Adrenal gland (tissue), 19 donors: ENCODE measurements at places on chromosomes 3 and 15.
A peak's percentile ranks its signal among the peaks of the same experiment; 100 is the strongest.

GRCh38 chr3:71191031-71191482 lies 392.5 kb downstream of the FOXP1 start:
- DNase-seq, result no peak

DNA sequence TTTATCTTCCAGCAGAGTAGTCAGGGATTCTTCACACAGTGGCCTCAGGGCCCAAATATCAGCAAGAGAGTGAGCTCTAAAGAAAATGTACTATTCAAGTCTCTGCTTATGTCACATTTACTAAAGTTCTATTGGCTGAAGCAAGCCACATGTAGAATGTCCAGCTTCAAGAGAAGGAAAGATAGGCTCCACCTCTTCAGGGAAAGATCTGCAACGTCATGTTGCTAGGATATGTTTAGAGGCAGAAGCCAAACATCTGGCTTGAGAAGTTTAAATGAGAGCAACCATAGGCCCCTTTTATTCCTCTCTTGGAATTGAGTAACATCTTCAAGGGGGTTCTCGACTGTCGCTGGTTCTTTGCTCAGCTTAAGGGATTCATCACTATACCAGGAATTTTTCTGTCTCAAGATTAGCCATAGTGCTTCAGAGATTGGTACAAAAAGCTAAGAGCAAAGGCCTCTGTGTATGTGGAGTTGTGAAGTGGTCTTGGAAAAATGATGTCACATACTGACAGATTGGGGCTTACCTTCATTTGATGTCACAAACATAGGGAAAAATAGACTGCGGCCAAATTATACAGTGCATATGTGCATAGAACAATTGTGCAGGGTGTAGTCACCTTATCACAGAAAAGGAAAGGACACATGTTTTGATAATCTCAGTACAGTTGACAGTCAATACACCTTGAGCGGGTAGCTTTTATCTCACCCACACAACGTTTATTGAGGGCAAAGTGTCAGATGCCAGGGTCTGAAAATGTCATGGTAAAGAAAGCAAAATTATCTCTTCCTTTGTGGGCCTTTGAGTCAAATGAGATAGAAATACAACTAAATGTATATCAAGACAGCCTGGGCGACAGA lies 11.3 kb upstream of the THRB start:
- DNase-seq, result no peak

GRCh38 chr3:177089110-177089509 lies 108.2 kb downstream of the TBL1XR1 start:
- no peak for DNase-seq

DNA sequence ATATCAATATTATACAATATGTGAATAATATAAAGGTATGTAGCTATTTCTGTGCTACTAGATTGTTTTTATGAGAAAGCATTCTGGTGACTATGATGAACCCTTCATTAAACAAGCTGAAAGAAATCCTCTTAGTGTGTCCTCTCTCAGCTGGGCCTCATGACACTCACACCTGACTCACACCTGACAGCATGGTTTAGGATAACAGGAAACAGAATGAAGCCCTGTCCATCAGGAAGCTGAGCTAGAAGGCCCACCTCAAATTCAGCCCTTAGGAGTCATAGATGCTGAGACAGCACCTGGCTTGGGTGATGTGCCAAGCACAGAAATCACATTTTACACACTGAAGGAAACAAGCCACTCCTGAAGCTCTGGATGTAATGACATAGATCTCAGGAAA lies 30.8 kb downstream of the CHCHD4 start:
- no peak for DNase-seq

GRCh38 chr3:143266511-143266910 lies 146.9 kb downstream of the CHST2 start:
- DNase-seq, result no peak

DNA sequence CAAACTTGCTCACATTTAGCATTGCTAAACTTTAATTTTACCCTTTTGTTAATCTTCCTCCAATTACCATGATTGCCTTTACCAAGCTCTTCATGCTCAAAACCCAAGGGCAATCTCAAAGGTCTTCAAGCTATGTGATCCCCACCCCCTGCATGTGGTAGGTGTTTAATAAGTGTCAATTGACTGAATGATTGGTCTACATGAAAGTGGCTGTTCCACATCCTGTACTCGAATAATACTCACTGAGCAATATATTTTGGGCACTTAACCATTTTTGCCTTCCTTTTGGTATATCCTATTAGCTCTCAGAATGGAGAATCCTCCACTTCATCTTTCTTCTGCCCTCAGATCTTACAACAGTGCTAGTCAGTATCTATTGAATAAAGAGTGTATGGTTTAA lies 17.1 kb downstream of the RBMS3 start:
- no peak for DNase-seq

GRCh38 chr3:30368978-30369377 lies 237.4 kb upstream of the TGFBR2 start:
- DNase-seq, result no peak

DNA sequence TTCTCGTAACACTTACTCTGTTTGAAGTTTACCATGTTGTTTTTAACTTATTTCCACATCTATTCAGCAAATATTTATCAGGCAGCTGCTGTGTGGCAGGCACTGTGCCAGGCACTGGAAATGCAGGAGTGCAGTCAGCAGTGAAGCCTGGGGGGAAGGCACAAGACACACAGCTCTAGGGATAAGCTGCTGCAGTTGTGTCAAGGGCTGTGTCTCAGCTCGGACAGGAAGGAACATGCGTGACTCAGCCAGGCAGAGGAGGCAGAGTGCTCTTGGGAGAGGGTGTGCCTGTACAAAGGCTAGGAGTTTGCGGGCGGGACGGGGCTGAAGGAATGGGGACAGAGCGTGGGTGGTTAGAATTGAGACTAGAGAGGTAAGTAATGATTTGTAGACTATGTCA lies 24.7 kb downstream of the LYSMD4 start:
- peak; percentile 64 for DNase-seq

- DNase-seq, result no peak
Measured at GRCh38 chr3:178655488-178655887, 119.3 kb downstream of the KCNMB2 start.

GRCh38 chr3:21043139-21043538 lies 707.9 kb downstream of the ZNF385D start:
- no peak for DNase-seq

- DNase-seq, result peak; percentile 1
Measured at GRCh38 chr15:31905054-31905453, 125.3 kb upstream of the CHRNA7 start.

- DNase-seq, result no peak
Measured at GRCh38 chr15:35956056-35956455, 410.1 kb upstream of the DPH6 start.

- DNase-seq, result no peak
Measured at GRCh38 chr15:85036716-85037115, 55.1 kb downstream of the PDE8A start.

DNA sequence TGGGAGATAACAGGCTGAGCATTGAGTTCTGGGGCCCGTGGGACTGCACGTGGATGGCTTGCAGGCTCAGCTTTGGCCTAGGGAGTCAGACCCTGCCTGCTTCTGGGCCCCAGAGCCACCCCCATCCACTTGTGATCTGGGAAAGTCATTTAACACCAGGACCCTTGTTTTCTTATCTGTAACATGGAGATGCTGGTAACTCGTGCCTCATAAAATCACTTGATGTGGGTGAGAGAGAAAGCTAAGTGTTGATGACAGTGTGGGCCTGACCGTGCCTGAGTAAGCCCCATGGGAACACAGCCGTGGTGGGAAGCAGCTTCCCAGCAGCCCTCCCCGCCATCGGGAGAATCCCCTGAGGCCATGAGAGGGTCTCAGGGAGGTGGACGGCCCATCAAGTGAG lies 378.1 kb downstream of the GABRB3 start:
- DNase-seq, result no peak

- DNase-seq, result no peak
Measured at GRCh38 chr15:59282515-59283337, 76.1 kb downstream of the LDHAL6B start.

DNA sequence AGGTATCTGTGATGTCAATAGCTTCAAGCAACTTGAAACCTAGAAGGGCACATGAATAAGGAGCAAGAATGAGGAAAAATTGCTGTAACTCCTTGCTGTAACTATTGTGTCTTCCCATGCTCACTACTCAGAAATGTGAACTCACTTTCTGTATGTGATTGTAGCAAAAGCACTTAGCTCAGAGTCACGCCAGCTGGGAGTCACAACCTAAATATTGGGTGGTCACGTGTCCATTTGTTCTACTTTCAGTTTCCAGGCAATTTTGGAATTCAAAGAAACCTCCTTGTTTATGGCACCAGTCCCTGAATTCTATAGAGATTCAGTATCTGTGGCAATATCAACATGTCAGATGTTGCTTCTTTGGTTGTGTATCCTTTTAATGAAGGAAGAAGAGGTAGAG lies 241.6 kb upstream of the AZI2 start:
- no peak for DNase-seq

GRCh38 chr3:54557538-54558428 lies 370.1 kb downstream of the LRTM1 start:
- no peak for DNase-seq

DNA sequence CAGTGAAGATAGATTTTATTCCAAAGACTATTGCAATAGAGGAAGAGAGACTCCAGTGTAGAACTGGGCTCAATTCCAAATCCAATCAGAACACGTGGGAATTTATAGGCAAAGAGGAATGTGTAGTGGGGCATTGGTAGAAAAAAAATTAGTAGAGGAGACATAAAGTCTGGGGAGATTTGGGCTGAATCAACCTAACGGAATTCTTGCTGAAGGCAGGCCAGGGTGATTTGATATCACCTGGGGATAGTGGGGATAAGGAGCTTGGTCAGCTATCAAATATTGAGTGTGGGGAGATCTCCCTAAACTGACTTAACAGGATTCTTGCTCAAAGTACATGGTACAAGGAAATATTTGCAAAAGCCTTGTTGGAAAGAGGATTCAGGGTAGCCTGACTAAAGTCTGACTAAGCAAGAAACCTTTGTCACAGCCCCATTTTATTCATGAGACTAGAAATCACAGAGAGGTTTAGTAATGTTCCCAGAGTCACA lies 29.6 kb downstream of the SST start:
- no peak for DNase-seq

DNA sequence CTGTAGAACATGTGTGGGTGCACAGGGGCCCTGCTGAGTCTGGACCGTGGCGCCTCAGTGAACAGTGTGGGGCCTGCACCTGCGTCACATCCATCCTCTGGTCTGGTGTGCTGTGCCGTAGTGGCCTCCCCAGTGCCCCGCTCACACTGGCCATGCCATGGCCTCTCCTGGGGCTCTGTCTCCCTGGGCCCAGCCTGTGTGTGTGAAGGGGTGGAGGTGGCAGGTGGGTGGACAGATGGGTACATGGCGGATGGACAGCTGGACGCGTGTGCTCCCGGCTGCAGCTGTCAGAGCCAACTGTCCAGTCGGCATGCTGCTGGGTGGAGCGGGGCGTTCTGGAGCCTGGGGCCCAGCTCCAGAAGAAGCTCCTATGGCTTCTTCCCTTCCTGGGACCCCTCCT lies 17.8 kb downstream of the PLXNA1 start:
- no peak for DNase-seq

DNA sequence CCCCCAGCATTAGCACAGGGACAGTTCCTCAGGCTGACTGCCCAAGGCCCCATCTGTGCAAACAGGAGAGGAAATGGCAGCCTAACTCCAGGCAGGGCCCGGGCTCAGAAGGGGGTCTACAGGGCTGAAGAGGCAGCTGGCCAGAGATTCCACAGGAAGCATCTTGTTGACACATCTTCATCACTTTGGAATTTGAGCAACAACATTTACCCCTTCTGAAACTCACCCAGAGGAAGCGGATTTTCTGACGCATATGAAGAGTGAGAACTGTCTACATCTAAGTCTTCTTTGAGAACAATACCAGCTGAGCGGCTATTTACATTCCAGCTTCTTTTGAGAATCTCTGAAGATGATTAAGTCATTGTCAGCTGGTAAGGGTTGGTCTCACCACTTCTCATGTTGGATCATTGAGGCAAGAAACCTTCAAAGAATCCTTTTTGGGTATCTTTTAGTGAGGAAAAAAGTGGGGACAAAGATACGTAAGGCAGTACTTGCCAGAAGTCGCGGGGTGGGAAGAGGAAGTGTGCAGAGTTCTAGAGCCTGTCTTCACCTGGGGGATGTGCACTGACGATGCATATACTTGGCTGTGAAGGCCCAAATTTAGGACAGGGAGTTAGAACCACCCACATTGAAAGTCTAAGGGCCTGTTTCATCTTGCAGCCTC lies 25.4 kb upstream of the SRP14 start:
- DNase-seq, result no peak

GRCh38 chr3:117920253-117920898 lies 1114.3 kb downstream of the IGSF11 start:
- DNase-seq, result no peak

GRCh38 chr3:133997871-133998635 lies 31.7 kb downstream of the SLCO2A1 start:
- DNase-seq, result no peak

DNA sequence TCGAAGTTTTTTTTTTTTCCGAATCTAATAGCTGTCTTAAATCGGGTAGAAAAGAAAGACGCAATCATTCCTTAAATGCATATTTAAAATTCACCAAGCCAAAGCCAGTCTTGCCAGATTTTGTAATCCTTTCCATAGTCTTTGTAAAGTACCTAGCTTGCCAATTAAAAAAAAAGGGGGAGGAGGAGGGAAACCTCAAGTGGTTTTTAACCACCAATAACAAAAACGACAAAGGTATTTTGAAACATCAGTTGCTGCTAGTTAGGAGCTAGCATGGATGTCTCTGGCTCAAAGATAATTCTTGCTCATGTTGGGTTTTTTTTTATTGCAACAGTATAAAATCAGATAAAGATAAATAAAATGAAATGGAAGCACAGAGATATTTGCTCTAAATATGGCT lies 187.9 kb downstream of the MECOM start:
- DNase-seq, result no peak

DNA sequence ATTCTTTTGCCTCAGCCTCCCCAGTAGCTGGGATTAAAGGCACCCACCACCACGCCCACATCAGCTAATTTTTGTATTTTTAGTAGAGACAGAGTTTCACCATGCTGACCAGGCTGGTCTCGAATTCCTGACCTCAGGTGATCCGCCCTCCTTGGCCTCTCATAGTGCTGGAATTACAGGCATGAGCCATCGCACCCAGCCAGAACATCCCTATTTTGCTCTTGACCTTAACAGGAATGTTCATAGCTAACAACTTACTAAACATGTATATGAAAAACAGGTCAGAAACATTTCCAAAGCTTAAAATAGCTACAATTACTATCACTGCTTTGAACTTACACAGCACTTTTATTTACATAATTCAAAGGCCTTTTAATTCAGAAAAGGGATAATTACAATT lies 33.7 kb downstream of the UQCC5 start:
- DNase-seq, result no peak
